Stimulated activated naive B cell treated with anti-CD40 and anti-IgM and Interleukin-4, amounts not matched to agents 10 μg/mL and 1 μg/mL and 100 μg/mL, for 72 hours (primary cell): ENCODE measurements at places on chromosomes 2 and 18.
A peak's percentile ranks its signal among the peaks of the same experiment; 100 is the strongest.

- DNase-seq = no peak
Measured at GRCh38 chr2:148554459-148555247, 89.9 kb upstream of the EPC2 start.

GRCh38 chr2:64485331-64485730 is 31.4 kb downstream of the LGALSL start:
- no peak for DNase-seq

DNA sequence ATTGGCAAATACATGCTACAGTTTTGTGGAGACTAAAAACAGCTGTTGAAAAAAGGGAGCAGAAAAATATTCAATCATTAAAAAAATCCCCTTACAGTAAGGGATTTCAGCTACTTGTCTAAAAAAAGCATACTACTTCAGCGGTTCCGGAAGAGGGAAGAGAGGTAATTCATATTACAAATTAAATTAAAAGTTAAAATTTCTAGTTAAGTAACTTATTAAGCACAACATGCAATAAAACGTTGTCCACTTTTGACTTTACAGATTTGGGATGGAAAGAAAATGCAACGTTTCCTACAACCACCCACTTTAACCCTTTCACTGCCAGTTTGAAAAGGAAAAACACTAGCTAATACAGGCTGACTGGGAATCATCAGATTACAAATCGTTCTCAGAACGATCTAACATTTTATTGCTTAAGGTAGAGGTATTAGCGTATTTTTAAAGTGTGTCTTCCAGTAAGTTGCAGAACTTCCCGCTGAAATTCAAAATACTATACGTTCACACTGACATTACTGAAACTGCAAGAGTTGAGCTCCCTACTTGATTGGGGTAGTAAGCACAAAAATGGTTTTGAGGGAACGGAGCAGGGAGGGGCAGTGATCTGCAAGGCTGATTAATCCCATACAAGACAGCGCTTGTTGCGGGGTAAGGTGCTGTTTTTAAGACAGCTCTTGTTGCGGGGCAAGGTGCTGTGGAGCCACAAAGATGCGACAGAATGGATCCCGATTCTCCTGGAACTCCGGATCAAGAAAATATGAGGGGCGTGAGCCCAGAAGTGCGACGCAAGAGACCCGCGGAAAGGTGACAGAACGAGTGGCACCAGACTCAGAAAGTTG is 743 bp downstream of the HADHA start:
- DNase-seq = no peak

DNA sequence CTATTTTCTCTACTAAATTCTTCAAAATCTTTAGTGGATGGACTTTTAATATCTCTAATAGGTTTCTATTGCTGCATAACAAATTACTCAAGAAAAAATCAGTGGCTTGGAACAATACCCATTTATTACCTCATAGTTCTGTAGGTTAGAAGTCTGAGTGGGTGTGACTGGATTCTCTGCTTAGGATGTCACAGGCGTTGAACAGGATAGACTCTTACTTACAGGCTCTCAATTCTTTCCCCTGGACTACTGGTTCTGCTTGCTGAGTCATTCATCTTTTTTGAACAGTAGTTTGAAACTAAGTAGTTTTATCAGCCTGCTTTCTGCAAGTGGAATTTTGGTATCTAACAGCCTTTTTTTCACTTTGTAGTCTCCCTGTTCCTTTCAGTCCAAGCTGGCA is 265.4 kb downstream of the ZNF385B start:
- DNase-seq = no peak

DNA sequence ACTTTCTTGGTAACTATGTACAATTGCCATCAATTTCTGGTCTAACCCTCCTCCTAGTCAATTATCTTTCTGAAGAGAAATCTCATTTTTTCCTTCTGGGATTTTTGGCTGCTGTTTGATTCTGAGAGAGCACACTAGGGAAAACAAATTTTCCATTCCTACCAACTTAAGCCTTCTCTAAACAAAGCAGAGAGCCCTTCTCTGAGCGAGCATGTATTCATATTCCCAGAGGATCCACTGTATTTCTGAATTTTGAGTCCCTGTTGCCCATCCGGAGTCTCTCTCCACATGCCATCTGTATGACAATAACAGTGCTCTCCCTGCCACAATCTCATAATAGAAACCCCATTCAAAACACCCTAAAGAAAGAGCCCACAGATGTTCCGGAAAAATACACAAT is 78.5 kb downstream of the MAIP1 start:
- DNase-seq = no peak

DNA sequence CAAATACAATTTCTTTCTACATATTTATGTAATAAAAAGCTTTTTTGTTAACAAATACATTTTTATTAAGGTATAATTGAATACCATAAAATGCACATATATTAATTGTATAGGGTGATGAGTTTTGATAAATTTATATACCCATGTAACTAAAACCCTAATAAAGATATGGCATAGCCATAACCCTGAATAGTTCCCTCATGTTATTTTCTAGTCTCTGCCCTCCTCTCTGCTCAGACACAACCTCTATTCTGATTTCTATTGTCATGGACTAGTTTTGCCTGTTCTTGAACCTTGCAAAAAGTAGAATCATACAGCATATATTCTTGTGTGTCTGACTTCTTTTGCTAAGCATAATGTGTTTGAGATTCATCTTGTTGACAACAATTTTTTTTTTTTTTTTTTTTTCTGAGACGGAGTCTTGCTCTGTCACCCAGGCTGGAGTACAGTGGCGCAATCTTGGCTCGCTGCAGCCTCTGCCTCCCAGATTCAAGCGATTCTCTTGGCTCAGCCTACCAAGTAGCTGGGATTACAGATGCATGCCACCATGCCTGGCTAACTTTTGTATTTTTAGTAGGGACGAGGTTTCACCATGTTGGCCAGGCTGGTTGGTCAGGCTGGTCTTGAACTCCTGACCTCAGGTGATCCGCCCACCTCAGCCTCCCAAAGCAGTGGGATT is 38.6 kb upstream of the ZNF512 start:
- DNase-seq = no peak

GRCh38 chr18:64202210-64202836 is 53.4 kb upstream of the LINC00305 start:
- DNase-seq = no peak

DNA sequence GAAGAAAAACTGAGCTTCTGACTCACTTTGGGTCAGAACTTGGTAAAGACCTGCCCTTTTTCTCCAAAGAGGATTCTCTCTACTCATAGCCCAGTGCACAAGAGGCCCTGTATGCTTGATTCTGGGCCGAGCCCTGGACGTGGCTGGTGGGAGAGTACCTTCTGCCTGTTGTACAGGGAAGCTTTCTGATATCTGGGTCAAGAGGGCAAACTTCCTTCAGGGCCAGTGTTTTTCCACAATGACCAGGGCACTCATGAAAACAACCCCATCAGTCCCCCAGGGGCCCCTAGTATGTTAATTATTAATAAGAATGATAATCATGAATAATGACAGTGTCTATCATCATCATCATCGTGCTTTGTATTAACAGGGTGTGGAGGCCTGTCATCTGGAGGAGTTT is 90.0 kb downstream of the TGFA start:
- DNase-seq = no peak

DNA sequence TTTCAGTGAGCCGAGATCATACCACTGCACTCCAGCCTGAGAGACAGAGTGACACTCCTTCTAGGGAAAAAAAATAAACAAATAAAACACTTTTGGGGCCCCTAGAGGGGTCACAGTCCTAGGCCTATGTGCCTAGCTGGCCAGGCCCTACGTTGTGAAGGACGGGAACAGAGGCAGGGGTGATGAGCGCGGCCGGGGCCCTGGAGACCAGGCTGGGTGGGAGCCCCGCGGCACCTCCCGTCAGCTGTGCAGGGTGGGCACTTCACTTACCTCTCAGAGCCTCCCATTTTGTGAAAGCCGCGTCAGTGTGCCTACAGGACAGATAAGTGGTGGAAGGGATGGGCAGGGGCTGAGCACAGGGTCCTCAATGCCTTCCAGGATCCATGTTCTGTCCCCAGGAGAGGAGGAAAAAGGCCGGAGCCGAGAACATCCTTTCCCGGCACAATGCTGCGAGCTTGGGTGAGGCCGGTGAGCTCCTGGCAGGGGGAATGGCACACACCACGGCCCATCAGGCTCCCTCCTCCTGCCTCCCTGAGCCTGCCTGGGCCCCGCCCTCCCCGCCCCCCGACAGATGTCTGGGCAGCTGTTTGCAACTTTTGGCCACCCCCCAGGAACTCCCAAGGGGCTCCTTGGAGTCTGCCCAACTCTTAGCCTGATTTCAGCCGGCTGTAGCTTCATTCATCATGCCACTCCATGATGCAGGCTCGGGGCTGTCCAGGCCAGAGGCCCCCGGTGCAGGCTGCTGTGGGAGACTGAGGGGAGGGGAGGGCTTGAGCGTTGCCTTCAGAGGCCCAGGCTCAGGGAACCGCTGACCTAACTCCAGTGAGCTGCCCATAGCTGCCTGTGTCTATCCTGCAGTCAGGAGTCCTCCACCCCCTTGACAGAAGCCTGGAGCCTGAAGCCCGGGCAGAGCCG is 196.5 kb downstream of the TFCP2L1 start:
- no peak for DNase-seq

DNA sequence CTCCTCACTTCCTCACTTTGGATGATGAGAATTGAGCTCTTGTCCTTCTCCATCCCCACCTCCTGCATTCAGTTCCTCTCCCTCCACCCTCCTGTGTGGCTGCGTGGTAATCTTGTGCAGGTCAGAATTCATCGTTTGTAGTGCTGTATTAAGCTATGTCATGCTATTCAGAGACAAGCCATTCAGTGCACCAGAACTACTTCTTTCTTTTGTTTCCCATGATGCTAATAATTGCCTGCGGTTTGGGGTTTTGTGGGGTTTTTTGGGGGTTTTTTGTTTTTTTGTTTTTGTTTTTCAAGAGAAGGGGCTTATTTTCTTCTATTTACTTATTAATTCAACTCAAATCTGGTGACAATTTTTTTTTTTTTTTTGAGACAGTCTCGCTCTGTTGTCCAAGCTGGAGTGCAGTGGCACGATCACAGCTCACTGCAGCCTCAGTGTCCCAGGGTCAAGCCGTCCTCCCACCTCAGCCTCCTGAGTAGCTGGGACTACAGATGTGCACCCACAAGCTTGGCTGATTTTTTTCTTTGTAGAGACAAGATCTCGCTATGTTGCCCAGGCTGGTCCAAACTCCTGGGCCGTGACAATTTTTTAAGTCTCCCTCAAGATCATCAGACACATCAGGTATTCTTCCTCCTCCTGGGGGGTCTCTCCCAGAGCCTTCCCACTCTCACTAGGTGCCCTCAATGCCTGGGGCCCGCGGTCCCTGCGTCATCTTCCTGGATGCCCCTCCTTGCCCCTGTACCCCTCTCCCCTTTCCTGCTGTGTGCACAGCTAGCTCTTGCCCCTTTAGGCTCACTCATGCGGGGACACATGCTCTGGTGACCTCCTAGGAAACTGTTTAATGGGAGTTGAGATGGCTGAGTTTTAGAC is 37.8 kb downstream of the MAL start:
- no peak for DNase-seq

DNA sequence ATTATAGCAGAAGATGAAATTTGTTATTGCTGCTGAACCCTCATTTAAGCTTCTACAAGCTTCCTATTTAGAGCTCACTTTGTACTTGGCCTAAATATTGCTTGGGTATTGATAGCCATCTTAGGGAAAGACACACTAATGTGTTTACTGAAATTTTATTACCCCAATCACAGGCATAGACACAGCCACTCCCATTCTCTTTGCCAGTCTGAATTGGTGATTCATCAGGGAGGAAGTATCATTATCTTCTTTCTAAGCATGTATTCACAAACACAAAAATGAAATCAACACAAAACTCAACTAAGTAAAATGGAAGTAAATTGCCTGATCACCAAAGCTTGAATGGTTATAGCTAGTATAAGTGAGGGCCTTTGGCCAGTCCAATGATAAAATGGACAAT is 666.3 kb downstream of the TSN start:
- DNase-seq = no peak

DNA sequence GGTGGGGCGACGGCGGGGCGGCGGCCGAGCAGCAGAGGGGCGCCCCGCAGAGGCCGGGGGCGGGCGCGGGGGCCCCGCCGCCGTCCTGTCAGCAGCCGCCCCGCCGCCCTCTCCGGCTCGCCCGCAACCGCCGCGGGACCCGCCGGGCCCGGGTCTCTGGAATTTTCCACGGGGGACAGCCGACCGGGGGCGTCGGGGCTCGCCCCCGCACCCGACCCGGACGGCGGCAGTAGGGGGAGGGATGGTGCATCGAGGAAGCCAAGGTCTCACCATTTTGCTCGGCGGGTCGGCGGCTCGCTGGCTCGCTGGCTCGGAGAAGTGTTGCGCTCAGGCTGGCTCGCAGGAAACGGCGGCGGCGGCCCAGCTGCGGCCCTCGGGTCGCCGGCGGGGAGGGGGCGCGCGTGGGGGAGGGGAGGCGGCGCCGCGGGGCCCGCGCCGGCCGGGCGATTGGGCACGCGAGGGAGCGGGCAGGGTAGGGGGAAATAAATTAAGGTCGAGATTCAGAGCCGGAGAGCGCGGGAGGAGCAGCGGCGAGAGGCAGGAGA is 405 bp downstream of the PPP3R1 start:
- peak; percentile 32 for DNase-seq

DNA sequence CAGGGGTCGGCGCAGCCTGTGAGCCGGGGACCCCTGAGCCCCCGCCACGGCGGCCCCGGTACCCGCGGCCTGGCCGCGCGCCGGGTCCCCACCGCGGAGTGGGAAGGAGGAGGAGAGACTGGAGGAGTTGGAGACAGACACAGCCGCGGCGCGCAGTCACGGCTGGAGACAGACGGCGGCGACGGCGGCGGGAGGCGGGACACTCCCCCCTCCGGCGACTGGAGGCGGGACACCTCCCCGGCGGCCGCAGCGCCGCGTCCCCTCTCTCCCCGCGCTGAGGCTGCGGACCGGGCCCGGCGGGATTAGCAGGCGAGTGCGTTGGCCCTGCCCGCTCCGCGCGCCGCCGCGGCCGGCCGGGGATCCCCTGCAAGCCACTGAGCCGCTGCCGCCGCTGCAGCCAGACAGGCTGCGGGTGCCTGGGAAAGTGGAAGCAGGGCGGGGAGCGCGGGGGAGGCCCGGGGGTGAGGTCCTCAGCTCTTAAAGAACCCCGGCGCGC is 1.0 kb upstream of the LDLRAD4 start:
- DNase-seq = peak; percentile 26

DNA sequence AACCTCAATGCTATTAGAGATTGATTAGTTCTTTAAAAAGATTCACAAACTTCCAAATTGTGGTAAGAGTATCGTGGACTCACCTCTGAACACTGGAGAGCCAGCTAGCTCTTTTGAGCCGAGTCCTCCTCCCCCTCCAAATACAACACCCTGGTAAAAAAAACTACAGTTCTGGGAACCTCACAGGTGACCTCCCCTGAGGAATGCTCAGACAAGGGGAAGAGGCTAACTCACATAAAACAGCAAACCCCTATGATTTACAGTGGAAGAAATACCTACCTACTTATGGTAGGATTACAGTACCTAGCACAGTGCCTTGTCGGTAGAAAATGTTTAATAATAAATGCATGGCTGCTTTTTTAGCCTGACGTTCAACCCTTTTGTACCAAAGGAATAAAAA is 8.4 kb downstream of the ZNF24 start:
- no peak for DNase-seq

DNA sequence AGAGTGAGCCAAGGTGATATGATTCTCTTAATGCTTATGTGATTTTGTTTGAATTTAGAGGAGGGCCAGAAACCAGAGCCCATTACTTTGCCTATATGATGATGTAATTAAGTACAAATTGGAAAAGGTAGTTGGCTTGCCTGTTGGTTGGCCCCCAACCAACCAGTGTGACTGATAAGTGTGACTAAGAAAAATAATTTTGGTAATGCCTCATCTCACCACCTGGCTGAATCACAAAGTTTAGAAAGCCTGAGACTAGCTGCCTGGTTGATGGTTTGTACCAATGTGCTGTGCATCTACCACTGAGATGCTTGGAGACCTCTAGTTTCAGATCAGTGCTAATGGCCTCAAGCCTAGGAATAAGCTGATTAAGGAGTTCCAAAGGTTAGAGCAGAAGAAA is 338.7 kb downstream of the CDH2 start:
- DNase-seq = no peak
